ENCODE measurements at places on chromosomes 2 and 18.

DNA sequence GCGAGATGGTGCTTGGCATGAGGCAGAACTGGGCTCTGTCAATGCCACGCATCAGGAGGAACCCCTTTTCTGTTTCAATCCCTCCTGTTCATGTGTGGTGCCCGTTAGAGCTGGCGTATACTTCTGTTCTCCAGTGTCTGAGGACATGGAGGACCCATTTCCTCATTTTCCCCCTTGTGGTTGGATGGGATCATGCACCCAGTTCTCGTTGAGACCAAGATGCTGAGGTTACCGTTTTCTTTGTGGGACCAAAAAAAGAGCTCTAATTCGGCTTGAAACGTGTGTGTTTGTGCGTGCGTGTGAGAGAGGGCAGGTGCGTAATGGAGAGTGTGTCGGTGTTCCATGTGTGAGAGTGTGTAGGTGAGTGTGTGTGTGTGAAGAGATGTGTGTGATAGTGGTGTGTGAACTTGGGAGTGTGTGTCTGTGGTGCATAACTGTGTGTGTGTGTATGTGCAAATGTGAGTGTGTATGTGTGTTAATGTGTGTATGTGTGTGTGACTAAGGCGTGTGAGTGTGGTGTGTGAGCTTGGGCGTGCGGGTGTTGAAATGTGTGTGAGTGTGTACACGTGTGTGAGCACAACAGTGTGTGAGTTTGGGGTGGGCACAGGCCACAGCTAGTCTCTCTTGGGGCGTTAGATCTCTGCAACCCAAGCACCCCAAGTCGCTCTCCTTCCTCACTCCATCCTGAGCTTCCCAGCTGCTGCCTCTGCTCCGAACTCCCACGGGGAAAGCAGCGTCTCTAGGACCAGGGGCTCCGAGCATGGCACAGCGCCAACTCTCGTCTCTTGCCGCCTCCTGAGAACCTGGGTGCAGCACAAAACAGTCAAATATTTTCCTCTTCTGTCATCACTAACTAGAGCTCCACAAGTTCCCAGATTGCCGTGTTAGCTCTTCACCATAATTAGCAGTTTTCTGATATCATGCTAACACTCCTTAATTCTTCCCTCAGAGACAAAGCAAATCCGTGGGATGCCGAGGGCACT, 75.8 kb downstream of the LONRF2 start:
- no peak for DNase-seq

GRCh38 chr2:215760557-215760956, 252.8 kb downstream of the MREG start:
- no peak for DNase-seq

- no peak for DNase-seq
Observed at GRCh38 chr18:33541316-33541715, 36.7 kb upstream of the ASXL3 start.

DNA sequence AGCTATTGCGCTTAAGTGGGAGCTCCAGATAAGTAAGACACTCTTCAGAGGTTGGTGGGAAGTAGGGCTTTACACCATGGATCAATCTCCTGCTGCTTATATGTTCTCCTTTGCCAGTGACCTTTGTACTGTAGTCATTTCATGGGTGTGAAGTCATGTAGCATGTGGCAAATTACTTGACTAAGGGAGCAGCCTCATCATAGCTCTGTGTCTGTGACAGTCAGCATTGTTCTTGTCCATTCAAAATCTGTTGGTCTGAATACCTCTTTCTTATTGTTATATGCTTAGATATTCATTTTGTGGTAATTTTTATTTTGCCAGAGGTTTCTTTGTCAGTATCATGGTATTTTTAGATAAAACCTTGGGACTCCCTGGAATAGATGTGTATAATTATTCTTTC, 18.2 kb downstream of the SLC4A1AP start:
- DNase-seq = no peak

GRCh38 chr2:130756053-130756873, 923 bp downstream of the AMER3 start:
- no peak for DNase-seq

- no peak for DNase-seq
Observed at GRCh38 chr18:56723706-56724105, 72.5 kb downstream of the WDR7 start.

GRCh38 chr2:29238497-29238896, 123.3 kb downstream of the CLIP4 start:
- no peak for DNase-seq

DNA sequence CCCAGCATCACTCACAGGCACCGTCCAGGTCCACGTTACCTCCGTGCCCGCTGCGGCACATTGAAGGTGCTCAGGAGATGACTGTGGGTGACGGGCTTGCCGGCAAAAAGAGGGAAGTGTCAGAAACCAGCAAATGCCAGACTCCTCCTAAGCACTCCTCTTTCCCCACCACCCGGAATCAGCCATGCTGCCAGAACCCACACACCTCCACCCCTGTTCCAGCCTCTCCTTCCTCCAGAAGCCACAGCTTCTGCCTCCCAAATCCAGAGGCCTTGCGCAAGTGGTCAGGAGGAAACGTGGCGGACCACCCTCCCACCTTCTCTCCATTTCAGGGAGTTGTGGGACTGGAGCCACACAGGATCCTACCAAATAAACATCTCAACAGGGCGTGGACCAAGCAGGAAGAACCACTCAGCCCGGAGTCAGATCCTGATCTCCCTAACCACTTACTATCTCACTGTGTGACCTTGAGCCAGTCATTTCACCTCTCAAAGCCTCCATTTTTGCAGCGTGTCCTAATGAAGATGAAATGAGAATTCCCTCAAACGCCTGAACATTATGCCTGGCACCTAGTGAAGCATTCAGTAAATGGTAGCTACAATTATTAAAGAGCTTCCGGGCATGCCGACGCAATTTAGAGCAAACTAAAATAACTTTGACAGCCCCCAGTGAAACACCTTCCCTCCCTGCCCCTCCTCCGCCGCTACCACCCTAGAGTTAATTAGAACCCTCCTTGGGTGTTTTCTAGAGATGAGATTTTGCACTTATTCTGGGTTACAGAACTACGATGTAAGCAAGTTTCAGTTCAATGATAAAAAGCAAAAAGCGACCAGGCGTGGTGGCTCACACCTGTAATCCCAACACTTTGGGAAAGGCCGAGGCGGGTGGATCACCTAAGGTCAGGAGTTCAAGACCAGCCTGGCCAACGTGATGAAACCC, 32.9 kb downstream of the SMAD7 start:
- no peak for DNase-seq

- no peak for DNase-seq
Observed at GRCh38 chr18:52313213-52313612, 26.8 kb upstream of the DCC start.

DNA sequence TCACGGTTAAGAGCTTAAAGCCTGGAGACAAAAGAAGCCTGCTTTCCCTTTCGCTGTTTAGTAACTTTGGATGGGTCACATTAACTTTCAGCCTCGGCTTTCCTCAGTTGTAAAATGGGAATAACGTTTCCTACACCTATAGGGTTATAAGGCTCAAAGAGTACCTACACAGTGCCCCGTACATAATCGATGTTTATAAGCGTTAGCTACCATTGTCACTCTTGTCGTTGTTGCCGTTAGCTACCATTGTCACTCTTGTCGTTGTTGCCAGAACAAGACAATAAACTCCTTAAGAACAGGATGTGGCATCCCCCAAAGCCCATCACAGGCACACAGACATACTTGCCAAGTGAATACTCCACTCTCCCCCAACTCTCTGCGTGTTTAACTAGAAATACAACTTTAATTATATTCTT, 901 bp upstream of the MFSD6 start:
- DNase-seq = no peak
